ENCODE measurements at places on chromosomes 12 and 14.

GRCh38 chr14:55571125-55571889 lies 8.7 kb upstream of the KTN1 start:
- no peak for DNase-seq

DNA sequence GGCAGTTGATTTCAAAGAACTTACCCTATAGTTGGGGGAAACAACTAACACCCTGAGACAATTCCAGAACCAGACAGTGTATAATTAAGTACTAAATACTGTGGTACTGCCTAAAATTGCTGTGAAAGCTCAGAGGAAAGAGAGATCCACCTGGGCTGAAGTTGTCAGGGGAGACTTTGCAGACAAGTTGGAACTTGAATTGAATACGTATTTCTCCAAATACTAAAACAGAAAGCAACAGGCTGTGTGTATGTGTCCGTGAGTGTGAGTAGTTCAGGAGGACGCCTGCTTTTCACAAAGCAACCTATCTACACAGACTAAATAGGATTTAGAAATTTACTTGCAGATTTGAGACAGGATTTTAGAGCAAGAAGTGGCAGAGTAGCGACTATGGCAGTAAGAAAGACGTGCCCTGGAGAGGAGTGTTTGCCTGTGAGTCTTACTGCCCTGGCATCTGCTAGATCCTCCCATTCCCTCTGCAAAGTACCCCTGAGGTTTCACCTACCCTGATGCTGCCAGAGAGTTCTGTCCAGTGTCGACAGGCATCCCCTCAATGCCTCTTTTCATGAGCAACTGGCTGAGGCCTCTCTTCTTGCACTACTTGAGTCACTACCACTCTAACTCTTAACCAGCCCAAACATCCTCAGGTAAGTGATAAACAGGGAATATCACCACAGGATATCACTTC lies 37.4 kb upstream of the BMP4 start:
- DNase-seq, result no peak

- DNase-seq, result no peak
Measured at GRCh38 chr14:52473557-52473956, 78.7 kb downstream of the TXNDC16 start.

- no peak for DNase-seq
Measured at GRCh38 chr12:52976574-52977071, 27.7 kb downstream of the KRT18 start.

DNA sequence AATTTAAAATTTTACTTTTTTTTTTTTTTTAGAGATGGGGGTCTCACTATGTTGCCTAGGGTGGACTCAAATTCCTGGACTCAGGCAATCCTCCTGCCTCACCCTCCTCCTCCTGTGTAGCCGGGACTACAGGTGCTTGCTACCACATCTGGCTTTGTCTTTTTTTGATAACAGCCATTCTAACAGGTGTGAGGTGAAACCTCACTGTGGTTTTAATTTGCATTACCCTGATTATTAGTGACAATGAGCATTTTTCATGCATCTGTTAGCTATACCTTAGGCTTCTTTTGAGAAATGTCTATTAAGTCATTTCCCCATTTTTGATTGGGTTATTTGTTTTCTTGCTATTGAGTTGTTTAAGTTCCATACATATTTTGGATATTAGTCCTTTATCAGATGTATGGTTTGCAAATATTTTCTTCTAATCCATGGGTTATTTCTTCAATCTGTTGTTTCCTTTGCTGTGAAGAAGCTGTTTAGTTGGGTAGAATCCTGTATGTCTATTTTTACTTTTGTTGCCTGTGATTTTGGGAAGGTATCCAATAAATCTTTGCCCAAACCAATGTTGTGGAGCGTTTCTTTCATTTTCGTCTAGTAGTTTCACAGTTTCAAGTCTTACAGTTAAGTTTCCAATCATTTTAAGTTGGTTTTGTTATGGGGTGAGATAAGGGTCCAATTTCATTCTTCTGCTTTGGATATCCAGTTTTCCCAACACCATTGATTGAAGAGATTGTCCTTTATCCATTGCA lies 86.1 kb downstream of the MYF5 start:
- DNase-seq, result no peak

GRCh38 chr14:57749267-57749666 lies 116.6 kb downstream of the SLC35F4 start:
- no peak for DNase-seq

DNA sequence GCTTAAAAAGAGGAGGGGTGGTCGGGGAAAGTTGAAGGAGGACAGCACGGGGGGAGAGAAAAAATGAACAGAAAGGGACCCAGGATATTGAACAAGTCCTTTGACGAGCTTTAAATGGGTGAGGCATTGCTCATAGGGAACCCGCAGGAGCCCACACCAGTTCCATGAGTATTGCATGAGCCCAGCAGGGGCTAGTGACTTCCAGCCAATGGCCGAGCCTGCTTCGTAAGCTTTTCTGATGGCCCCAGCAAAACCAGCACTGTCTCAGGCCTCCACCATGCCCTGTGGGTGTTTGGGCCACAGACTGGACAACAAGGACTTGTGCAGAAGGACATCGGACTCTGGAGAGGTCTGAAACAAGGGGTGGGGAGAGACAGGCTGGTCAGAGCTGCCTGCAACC lies 109.5 kb downstream of the ZFP36L1 start:
- DNase-seq, result no peak

DNA sequence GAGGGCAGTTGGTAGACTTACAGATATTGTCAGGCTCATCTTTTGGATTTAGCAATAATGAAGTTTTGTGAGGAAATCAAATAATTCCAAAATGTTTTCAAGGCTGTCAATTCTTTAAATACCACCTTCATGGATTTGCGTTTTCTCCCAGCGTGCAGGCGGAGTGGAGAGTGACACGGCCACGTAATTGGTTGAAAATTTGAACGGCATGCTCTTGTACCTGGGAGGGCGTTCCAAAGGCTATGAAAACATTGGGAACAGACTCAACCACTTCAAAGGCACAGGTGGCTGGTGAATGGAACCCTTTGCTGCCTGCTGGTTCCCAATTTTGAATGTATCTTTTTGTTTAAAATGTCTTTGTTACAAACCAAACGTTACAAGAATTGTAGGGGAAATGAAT lies 12.4 kb downstream of the SMIM41 start:
- no peak for DNase-seq

- DNase-seq, result no peak
Measured at GRCh38 chr14:71742485-71742884, 189.7 kb upstream of the RGS6 start.

GRCh38 chr12:8590842-8591545 lies 21.7 kb downstream of the AICDA start:
- no peak for DNase-seq

GRCh38 chr14:73794146-73794545 lies 57.5 kb upstream of the PTGR2 start:
- DNase-seq, result no peak

- DNase-seq, result no peak
Measured at GRCh38 chr12:93059925-93060665, 131.0 kb upstream of the EEA1 start.

DNA sequence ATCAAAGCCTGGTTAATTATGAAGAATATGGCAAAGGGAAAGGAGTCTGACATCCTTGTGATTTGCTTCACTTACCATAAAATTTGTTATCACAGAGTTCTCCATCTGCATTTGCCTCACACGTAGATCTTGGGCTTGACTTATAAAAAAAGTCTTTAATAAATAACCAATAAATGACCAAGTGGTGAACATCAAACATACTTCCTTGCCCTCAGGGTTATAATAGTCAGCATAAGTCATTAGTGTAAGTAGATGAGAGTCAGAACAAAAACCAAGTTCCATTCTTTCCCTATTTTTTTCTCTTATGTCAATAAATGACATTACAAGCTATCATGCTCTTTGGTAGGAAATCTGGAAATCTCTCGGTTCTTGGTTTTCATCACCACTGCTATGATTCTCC lies 635.4 kb upstream of the ATXN7L3B start:
- DNase-seq, result no peak

- DNase-seq, result no peak
Measured at GRCh38 chr12:119296535-119296934, 38.0 kb upstream of the CCDC60 start.

GRCh38 chr14:77306851-77307496 lies 13.7 kb downstream of the POMT2 start:
- no peak for DNase-seq

- no peak for DNase-seq
Measured at GRCh38 chr14:72054911-72055310, 122.7 kb downstream of the RGS6 start.

GRCh38 chr12:67716817-67717216 lies 68.3 kb downstream of the DYRK2 start:
- DNase-seq, result no peak

DNA sequence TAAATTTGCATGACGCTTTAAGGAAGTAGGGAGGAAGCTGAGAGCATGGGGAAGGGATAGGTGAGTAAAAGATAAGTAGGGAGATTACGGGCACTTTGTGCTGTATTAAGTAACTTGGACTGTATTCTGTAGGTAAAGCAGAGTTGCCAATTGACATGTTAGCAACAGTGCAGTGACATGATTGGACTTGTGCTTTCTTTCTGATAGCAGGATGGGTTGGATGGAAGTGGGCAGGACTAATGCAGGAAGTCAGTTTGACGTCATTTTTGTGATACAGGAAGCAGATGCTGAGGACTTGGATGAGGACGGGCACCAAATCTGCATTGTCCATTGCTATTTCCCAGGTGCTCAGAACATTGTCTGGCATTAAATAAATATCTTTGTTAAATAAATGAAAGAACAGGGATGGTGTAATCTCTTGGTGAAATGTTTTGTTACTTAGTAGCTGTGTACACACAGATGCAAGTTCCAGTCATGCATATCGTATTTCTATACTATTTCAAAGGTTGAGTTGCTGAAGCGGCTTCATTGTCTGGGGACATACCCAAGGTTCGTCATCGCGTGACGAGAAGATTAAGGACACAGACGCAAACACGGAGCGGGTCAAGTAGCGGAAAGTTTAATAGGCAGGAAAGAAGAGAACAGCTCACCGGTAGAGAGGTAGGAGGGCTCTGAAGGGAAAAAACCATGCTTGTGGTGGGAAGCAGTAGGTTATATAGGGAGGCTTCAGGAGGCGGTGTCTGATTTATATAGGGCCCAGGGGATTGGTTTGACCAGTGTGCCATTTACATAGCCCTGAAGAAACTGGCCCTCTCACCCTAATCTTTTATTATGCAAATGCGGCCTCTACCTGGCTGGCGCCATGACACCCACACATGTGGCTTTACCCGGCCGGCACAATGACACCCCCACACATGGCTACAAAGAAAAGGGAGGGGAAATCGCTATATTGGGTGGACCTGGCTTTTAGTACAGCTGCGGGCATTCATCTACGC lies 30.7 kb downstream of the GUCY2C start:
- DNase-seq, result peak; percentile 60

DNA sequence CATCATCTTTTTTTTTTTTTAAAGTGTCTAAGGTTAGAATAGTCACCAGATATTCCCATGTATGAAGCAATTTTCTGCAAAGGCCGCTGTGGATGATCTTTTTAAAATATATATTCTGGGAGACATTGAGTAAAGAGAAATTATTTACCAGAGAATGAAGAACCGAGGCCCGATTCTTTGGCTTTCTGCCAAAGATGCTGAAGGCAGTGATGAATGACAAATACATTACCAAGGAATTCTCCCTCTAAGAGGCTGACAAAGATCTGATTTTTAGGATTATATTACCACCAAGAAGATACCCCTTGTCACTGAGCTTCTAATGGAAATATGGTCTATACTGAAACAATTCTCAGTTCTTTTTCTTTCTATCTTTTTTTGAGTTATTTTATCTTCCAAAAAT lies 336.8 kb downstream of the NAV3 start:
- no peak for DNase-seq

DNA sequence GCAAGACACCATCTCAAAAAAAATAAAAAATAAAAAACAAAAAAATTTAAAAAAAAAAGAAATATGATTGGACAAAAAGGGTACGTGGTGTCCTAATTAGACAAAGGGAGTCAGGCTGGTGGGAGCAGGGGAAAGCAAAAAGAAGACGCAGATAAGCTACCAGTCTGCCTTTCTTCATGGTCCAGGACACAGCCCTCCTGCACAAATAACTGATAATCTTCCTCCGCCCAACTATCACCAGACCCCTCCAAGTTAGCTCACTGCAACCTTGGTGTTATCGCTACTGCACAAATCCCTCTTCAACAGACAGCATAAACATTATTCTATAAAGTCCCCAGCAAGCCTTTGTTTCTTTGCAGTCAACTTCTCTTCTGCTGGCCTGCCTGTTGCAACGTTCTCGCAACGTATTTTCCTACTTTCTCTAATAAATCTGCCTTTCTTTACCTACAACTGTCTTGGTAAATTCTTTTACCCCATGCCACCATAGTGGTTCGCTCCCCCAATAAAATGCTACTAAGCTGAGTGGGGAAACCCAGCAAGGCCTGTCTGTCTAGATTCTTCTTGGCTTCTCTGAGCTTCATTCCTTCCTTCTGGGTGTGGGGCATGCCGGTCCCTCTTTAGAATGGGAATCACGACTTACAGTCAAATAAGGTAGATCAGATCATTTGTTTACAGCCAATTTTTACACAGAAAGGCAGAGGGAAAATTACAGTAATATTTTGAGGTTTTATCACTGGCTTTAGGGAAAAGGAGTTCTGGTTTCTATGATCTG lies 14.6 kb upstream of the DNAL1 start:
- no peak for DNase-seq

GRCh38 chr12:98228683-98229539 lies 286.5 kb upstream of the TMPO start:
- DNase-seq, result no peak

DNA sequence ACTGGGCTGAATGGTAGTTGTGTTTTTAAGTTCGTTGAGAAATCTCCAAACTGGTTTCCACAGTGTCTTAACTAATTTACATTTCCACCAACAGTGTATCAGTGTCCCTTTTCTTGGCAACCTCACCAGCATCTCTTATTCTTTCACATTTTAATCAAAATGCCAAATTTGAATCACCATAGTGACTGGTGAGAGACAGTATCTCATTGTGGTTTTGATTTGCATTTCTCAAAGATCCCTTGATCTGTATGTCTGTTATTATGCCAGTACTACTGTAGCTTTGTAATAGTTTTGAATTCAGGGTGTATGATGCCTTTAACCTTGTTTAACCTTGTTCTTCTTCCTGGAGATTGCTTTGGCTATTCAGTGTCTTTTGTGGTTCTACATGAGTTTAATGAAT lies 2.2 kb upstream of the EIF2S3B start:
- DNase-seq, result no peak

DNA sequence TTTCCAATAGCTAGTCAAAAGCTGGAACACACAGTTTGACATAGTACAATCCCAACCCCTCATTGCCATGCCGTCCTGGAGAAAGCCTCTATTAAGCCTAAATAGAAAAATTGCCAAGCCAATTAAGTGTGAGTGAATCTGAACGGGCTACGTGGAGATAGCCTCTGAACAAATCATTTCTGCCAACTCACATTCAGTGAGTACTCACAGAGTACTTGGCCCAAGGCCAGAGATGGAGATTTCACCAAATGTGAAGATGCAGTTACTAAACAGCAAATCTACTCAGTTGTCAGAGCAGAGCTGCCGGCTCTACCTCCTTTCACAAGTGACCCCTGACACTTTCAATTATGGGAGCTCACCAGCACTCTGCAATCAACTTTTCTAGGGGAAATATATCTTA lies 350.0 kb downstream of the GALC start:
- DNase-seq, result no peak

DNA sequence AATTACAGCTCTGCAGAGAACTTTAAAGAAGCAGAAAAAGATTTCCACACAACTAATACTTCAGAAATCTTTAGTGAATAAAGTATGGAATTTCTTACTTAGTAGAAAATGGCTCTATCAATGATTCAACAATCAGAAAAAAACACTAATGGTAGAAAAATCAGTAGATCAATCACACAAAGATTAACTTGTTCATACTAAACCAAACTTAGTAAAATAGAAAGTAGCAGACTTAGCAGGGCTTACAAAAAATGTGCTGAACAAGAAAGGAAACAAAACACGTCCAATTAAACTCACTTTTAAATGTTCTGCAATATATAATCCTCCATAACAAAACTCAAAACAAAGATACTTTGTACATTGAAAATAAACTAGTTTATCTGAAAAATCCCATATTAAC lies 38.9 kb downstream of the CEP128 start:
- no peak for DNase-seq

Measured in iPS DF 19.7 (cell line).